ENCODE measurements at places on chromosomes 4 and X. TPM values are rescaled to one million over a fixed set of nuclear protein-coding genes. Genes with fewer than 3 reads are reported as not detected.

- no peak for DNase-seq
Measured at GRCh38 chr4:89773805-89774204, 63.2 kb downstream of the SNCA start.

DNA sequence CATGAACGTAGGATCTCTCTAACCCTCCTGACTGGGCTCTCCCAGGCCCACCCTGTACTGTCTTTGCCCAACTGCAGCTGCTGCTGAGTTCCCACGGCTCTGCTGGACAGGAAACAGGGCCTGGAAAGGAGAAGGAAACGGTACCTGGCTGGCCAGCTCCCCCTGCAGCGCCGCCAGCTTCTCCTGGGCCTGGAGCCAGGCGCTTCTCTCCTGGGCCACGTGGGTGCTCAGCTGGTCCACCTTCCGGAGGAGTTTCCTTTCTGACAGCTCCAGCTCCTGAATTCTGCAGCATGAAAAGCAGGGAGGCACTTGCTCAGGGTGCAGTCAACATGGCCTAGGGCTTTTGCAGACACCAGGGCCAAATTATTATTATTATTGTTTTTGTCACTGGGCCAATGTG is 6.5 kb downstream of the C4orf50 start:
- DNase-seq = no peak

DNA sequence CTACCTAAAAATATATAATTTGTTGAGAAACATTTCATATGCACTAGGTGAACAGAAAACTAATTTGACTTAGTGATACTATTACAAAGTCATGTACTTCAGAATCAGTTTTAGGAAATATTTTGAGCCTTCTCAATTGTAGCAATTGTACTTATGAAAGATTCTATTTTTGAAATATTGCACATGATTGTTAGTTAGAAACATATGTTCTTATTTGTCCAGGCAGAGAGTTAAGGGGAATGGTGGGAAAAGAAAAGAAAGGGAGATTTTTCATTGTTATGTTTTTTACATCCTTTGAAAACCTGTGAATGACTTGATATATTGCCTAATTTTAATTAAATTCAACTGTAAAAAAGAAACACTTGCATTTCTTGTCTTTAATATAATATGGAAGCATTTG is 66.0 kb downstream of the GLRB start:
- DNase-seq = no peak

AMOT gene
- polyA plus RNA-seq = 77.0 TPM

DNA sequence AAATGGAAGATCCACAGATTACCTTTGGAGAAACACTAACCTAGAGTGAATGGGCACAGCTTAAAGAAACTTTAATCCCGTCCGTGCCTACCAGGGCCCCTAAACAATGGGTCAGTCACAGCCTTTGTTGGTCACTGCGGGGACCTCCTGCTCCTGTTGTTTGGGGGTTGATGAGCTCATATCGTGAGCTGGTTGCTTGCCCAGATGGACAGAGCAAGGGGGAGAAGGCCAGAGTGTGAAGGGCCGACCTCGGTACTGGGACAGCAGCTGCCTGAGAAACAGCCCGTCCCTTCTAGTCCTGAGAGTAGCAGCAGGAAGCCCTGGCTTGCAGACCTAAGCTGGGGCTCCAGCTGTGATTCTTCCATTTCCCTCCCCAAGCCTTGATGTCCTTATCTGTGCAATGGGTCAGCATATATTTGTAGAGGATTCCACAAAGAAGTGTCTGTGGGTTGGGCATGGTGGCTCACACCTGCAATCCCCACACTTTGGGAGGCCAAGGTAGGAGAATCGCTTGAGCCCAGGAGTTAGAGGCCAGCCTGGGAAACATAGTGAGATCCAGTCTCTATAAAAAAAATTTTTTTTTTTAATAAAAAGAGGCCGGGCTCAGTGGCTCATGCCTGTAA is 69.6 kb upstream of the SLC34A2 start:
- DNase-seq = no peak

DNA sequence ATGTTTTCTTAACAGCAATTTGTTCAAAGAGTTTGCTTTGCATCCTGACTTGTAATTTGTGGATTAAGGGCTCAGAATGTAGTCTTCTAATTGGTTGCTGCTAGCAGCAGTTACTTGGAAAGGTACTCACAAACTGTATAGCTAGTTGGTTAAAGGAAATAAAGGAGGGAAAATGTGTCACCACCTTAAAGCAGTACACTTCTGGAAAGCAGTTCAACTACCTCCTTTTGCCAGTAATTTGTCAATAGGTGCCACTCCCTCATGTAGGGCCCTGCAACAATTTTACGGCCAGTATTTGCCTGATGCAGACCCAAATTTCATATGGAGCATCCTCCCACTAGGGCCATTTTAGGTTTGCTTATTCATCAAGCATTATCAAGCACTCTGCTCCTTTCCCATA is 20.8 kb downstream of the AMOT start:
- DNase-seq = no peak

DNA sequence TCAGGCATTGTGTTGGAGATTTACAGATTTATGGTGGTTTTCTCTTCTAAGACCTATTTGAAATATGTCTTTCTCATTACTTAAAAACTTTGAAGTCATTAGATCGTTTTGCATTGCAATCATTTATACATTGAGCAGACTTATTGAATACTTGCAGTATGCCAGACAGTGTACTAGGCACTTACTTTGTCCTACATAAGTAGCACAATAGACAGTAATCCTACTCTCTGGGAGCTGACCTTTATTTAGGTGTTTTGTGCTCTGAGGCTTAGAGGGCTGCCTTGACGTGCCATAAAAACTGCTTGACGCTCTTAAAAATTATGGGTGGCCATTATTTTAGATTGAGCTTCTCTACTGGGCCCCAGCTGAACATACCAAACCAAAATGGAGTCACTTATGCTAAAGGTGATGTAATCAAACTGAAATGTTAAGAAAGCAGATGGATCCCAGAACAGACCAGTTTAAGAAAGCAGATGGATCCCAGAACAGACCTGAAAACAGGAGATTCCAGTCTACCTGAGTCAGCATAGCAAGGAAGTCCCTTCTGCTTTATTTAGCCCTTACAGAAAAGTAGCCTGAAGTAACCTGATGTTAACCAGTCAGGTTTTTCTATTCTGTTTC is 42.4 kb downstream of the PTTG2 start:
- no peak for DNase-seq

IL3RA gene
- polyA plus RNA-seq = 14.8 TPM

- no peak for DNase-seq
Measured at GRCh38 chrX:5415738-5416137, 812.9 kb downstream of the NLGN4X start.

GRCh38 chrX:63754136-63754859 is 30.7 kb downstream of the ARHGEF9 start:
- DNase-seq = peak; percentile 26

GRCh38 chrX:108177351-108178142 is 86.0 kb downstream of the ATG4A start:
- DNase-seq = no peak

CXCL6 gene
- not detected for polyA plus RNA-seq

DNA sequence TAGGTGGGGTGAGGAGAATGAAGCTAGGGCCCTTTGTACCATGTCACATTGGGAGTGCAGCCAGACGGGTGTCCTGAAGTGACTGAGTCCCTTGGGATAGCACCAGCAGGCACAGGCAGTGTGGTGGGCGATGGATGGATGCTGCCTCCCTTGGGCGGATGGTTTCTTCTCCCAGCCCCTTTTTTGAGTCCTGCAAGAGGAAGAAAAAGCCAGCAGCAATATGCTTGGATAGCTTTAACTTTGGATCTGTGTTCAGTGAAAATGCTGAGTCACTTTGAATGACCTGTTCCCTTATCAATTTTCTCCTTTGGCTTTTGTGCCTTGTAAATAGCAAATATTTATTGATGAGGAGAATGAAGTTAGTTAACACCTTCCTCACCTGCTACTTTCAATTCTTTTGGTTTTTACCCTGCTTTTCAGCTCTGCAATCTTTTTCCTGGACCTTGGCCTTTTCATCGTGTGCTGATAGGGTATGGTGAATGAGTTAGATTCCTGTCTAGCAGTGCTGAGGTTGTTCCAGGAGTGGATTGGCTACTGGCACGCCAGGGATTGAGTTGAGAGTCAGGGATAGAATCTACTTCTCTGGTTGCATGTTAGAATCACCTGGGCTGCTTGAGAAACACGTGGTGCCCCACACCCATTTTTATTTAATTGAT is 10.2 kb downstream of the DCUN1D4 start:
- DNase-seq = no peak

RTL9 gene
- 0.30 TPM for polyA plus RNA-seq

KIAA0232 gene
- polyA plus RNA-seq = 36.4 TPM

GRCh38 chr4:181219783-181220416 is 1023.3 kb upstream of the TENM3 start:
- DNase-seq = no peak

TMPRSS11B gene
- 0.08 TPM for polyA plus RNA-seq

DNA sequence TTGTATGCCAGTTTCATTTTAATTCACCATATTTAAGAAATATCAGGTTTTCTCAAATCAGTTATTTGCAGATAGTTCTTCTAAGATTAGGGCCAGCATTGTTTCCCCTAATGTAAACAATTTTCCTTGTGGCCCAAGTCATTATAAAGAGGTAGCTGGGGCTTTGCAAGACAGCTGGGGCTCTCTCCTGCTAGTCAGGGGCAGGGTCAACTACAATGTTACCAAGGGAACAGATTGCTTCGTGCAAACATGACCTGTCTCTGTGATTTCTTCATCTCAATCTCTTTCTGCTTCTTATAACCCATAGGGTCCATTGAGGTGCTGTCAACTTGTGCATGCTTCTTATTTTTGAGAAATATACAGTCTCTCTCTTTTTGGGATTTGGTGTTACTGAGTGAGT is 12.1 kb downstream of the ARMCX6 start:
- no peak for DNase-seq

DNA sequence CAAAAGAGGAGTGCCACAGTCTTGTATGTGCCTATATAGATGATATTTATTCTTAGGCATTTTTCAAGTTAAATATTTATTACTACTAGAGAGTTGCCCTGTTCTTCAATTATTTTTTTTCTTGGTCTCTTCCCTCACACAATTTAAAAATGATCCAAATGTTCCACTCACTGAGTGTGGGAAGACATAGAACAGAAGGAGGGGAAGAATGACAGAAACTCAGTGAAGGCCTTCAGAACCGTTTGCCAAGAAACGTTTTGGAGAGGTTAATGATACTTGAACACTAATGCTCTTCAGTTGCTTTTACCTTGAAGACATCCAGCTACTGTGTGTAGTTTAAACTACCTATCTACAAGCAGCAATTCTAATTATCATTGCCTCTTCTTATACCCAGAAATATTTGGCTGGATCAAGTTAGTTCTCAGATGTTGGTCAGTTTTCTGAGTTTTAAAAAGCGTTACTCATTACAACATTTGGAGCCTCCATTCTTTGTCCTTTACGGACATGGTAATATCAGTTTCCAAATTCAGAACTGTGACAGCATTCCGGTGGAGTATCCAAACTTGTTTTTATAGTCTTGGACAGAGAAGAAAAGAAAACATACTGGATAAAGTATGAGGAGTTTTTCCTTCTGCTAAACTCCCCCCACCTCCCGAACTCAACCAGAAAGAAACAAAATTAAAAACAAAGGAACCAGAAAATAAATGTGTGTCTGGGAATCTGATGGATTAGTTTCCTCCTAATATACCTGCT is 389.7 kb downstream of the SPRY1 start:
- no peak for DNase-seq

- DNase-seq = no peak
Measured at GRCh38 chr4:125750399-125750798, 435.6 kb downstream of the FAT4 start.

DNA sequence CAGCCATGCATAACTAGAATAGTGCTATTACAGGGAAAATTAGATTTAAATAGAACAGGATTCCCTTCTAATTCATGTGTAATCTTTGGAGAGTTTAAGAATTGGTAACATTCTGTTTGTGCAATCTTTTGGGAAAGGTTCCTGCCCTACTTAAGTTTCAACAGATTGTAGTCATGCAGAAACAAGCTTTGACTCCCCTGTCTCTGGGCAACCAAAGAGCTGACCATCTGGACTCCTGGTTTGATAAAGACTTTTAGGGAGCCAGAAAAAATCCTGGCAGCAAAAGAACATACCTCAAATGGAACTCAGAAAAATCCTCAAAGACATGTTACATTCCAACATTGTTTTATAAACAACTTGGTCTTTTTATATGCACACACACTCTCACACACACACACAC is 191.1 kb upstream of the NEIL3 start:
- DNase-seq = no peak

GRCh38 chr4:3269991-3270611 is 21.1 kb downstream of the MSANTD1 start:
- DNase-seq = no peak

DNA sequence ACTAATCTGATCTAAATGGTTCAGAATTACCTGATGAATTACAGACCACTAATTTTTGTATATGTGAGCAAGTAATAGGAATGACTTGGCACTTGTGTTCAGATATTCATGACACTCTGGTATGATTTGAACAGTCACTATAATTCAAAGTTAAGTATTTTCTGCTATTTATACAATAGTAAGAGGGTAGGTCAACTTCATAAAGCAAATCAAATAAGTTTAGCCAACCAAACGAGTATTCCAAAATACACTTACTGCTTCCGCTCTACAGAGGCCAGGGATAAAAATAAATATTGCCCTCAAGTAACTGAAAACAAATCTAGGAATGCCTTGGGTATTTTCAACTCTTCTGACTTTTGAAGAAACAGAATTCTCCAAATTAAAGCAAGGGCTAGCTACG is 9.1 kb downstream of the EMCN start:
- no peak for DNase-seq

MTNR1A gene
- 1.5 TPM for polyA plus RNA-seq

GABRE gene
- polyA plus RNA-seq = 10.4 TPM

- DNase-seq = no peak
Measured at GRCh38 chrX:118660085-118660484, 67.3 kb upstream of the IL13RA1 start.

DNA sequence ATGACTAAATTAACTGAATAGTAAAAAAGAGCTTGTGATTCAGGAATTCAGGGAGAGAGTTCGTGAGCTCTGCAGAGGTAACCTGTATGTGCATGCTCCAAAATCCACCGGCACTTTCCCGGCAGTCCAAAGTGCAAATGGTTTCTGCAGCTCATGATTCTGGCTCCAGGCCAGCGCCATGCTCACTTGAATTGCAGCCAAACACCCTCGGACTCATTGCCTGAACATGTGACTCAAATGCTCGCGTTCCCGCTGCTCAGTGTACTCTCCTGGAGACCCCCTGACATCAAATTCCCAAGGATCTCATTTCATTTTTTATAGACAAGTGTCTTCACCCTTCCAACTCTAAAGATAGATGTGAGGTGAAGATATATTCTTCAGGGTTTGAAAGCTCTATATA is 44.1 kb upstream of the SH3RF1 start:
- DNase-seq = peak; percentile 23

- DNase-seq = no peak
Measured at GRCh38 chr4:184734758-184735157, 862 bp upstream of the CENPU start.

- DNase-seq = no peak
Measured at GRCh38 chr4:95304898-95305297, 243.9 kb downstream of the UNC5C start.

DNA sequence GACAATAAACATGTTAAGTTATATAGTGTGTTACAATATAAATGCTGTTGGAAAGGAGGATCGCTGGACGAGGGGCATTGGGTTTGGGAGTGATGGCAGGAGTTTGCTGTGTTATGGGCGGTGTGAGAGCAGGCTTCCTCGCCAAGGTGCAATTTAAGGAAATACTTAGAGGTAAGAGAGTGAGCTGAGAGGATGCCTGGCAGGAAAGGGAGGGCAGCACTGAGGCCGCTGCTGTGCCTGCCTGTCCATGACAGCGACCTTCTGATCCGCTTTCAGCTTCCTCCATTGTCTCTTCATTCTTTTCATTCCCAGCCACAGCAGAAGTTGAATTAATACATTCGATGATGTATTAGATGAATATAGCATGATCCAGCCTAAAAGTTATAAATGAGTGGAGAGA is 41.2 kb upstream of the TBC1D14 start:
- no peak for DNase-seq
